ENCODE measurements at places on chromosomes 5 and 9. TPM values are rescaled to one million over a fixed set of nuclear protein-coding genes. Genes with fewer than 3 reads are reported as not detected.

Gene FAT2
- polyA plus RNA-seq: not detected

Gene SRD5A1
- polyA plus RNA-seq: 34.7 TPM

Gene SPINK5
- polyA plus RNA-seq: not detected

Gene FRMD3
- 4.2 TPM for polyA plus RNA-seq

Gene ELAVL2
- not detected for polyA plus RNA-seq

Gene LCP2
- 89.5 TPM for polyA plus RNA-seq

Gene SLC30A5
- polyA plus RNA-seq: 28.2 TPM

Gene ENTPD2
- not detected for polyA plus RNA-seq

Gene C7
- polyA plus RNA-seq: not detected

Gene LOX
- not detected for polyA plus RNA-seq

Gene ADRA1B
- polyA plus RNA-seq: not detected

Gene PCDHGA5
- not detected for polyA plus RNA-seq

Gene PCDHA12
- polyA plus RNA-seq: not detected

Gene TEX53
- polyA plus RNA-seq: not detected

Gene CRAT
- polyA plus RNA-seq: 15.0 TPM

Gene GADD45G
- polyA plus RNA-seq: 1.1 TPM

Gene C5orf52
- not detected for polyA plus RNA-seq

Gene SPARC
- polyA plus RNA-seq: 10.7 TPM

Gene PRRX2
- polyA plus RNA-seq: not detected

Gene SPINK4
- polyA plus RNA-seq: not detected

Gene IFNA10
- polyA plus RNA-seq: not detected

Gene FOXI1
- not detected for polyA plus RNA-seq

Gene BNC2
- not detected for polyA plus RNA-seq

Gene FXN
- polyA plus RNA-seq: 27.3 TPM

Measured in CD14-positive monocyte (primary cell).